Activated T-helper 1 cell treated with Interleukin-2 at 50 U/mL for 16 hours (primary cell): ENCODE measurements at places on chromosomes 1 and 21.

GRCh38 chr1:173187671-173188237 lies 19.4 kb downstream of the TNFSF4 start:
- no peak for DNase-seq

GRCh38 chr1:18614069-18614735 lies 16.4 kb upstream of the PAX7 start:
- no peak for DNase-seq

DNA sequence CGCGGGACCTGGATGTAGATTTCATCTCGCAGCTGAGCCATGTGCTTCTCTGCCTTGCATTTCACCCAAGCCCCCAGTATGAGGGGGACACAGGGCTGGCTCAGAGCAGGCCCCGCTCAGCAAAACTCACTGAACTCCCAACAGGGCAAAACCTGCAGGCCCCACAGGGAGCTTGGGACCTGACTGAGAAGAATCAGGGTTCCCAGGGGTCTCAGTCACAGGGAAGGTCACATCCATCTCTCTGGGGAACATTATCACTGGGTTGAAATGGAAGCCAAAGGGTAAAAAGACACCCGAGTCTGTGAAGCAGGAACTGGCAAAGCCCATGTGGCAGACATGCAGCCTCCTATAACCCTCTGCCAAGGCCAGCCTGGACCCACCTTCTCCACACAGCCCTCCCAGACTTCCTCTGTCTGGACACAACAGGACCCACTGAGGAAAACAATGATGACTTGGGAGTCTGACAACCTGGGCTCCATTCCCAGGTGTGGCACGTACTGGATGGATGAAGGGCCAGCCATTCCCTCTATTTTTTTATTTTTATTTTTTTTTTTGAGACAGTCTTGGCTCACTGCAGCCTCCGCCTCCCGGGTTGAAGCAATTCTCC lies 11.7 kb downstream of the HSPG2 start:
- DNase-seq: no peak

GRCh38 chr1:77084457-77084856 lies 134.8 kb downstream of the PIGK start:
- DNase-seq: no peak

- no peak for DNase-seq
These were observed 29.0 kb downstream of the TRIM62 start for GRCh38 chr1:33152685-33153432.

- no peak for DNase-seq
These were observed 166.9 kb downstream of the COL11A1 start for GRCh38 chr1:102941366-102941947.

DNA sequence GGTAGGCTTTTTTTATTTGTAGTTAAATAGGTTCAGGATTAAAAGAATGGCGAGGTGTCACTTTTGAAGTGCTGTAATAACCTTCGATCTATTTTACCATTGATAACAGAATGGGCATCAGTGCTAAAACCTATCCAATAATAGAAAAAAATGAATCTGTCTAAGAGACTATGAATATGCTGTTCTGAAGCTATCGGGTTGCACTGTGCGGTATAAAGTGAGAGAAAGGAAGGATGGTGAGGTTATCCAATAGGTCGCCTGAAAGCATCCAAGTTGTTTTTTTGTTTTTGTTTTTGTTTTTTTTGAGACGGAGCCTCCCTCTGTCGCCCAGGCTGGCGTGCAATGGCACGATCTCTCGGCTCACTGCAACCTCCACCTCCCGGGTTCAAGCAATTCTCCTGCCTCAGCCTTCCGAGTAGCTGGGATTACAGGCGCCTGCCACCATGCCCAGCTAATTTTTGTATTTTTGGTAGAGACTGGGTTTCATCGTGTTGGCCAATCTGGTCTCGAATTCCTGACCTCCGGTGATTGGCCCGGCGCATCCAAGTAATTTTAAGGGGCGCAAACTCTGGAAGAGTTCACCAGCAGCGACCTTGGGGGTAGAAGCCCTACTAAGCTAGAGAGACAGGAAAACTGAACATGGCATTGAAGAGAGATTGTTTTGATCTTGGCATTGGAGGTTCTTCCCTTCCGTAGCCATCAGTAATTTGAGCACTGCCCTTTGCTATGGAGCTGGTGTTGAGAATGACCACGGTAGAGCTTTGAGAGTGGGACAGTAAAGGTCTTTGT lies 8.7 kb upstream of the MDM4 start:
- no peak for DNase-seq

DNA sequence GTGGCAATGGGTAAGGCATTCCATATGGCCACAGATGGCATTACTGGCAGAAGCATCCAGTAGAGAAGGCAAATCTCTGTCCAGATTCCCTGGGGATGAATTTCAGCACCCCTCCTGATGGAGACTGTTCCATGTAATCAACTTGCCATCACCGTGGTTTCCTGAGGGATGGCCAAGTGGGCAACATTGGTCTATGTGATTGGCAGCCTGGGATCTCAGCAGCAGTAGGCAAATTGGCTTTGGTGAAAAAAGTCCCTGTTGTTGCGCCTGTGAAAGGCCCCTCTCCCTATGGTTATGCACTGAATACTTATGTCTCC lies 19.3 kb downstream of the DMRTB1 start:
- DNase-seq: no peak

DNA sequence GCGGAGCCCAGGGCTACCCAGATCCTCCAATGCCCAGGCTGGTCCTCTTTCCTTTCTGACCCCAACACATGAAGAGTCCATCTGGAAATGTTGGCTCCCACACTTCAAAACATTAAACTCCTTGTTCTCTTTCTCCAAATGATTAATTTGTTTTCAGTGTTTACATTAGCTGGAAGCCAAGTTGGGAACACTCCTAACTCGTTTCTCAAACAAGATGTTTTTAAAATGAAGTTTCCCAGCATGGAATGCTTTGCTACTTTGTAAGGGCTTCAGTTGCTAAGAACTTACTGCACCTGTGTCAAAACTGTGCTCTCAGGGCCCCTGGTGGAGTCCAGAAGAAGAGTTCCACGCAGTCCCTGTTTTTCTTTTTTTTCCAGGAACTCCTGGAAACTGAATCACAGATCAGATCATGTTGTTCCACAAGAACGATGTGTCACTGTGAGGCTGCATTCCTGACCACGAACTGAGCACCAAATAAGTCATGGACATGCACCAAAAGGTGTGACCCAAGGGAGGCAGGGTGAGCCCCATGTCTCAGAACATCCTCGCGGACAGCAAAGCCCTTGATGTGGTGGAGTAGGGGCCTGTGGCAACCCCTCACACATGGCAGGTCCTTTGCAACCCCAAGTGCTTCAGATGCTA lies 257.3 kb downstream of the KCNJ6 start:
- DNase-seq: no peak

DNA sequence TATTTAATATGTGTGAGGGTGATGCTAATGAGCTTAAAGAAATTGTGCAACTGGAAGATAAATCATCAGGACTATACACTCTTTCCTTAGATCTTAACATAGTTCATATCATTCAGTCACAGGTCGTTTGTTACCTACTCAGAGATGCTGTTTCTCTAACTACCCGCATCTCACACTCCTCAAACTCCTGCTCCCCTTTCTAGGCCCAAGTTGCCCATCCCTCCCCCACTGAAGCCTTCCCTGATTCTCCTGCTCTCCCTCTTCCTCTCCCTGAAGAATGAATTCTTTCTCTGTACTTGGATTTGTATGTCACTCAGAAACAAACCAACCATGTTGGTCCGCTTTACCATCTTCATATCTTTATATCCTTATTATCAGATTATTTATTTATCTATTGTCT lies 9.1 kb downstream of the SH3GLB1 start:
- no peak for DNase-seq

GRCh38 chr1:50476800-50477199 lies 53.6 kb upstream of the DMRTA2 start:
- DNase-seq: no peak

- DNase-seq: no peak
These were observed 5.0 kb downstream of the ATXN7L2 start for GRCh38 chr1:109488696-109489095.

- DNase-seq: no peak
These were observed 34.6 kb downstream of the RUNX1 start for GRCh38 chr21:35014302-35015041.

- no peak for DNase-seq
These were observed 175.1 kb downstream of the CAMTA1 start for GRCh38 chr1:6960291-6960811.

- no peak for DNase-seq
These were observed 77.3 kb upstream of the ARID1A start for GRCh38 chr1:26618561-26618960.

GRCh38 chr1:226738995-226739695 lies at the start of gene ITPKB:
TSS of gene ITPKB (minus strand) at chr1:226739282. CDS start at chr1:226737458, 1,824 bp downstream.
- peak; percentile 52 for DNase-seq

DNA sequence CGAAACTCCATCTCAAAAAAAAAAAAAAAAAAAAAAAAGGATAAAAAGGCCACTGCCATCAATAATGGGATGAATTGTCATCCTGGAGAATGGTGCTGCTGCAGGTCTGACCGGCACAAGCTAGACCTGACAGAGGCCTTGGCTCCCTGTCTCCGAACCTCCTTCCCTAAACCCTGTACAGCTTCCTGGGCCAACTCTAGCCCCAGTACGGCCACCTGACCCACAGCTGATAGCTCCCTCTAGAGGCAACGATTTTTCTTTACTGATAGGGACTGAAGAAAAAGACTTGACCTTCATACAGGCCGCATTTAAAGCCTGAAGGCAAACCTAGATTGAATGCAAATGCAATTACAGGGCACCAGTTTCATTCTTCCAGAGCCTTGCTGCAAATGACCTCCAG lies 30.7 kb downstream of the NOL9 start:
- DNase-seq: no peak

DNA sequence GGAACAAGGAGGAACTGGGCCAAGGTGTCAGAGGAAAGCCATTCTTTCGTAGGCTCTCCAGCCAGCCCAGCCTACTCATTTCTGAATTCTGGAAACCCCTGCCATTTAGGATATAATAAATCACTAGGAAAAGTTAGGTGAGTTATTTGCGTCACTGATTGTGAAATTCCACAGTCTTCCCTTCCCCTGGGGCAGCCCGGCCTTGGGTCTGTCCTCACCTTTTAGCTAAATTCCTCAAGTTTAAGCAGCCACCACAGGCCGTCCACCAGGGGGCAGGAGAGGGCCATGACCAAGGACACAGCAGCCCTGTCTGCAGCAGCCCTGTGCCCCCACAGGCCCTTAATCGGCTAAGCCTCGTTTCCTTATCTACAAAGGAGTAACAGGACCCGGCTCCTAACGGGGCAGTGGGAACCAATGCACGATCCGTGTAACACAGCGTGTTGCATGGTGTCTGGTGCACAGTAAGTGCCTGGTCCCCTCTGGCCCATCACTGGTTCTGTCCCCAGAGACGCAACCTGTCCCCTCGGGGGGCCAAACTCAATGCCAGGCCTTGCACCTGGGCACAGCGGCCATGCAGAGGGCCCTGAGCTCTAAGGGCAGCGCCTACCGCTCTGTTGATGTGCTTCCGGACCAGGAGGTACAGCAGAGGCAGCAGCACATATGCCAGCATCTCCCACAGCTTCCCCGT lies 18.1 kb downstream of the GPR157 start:
- DNase-seq: peak; percentile 63

DNA sequence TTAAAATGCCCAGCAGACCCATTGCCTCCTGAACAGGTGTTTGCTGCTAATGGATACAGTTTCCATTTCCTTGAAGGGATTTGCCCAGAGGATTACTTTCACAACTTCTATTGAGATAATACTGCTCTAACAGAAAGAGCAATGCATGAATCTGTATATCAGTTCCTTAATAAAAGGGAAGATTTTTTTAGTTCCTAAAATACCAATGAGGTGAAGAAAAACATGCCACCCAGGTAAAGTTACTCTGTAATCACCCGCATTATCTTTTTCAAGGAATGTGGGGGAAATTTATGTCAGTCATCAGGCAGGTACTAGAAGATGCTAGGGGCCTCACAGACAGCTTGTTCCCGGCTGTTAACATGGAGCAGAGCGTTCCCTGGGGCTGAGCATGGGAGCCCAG lies 41.1 kb downstream of the KCNJ15 start:
- DNase-seq: no peak

GRCh38 chr1:243730487-243731150 lies 119.4 kb downstream of the AKT3 start:
- DNase-seq: no peak

GRCh38 chr1:171468120-171468750 lies 17.1 kb upstream of the PRRC2C start:
- DNase-seq: no peak

- DNase-seq: no peak
These were observed 1.4 kb upstream of the ARHGEF2 start for GRCh38 chr1:155979597-155980343.

DNA sequence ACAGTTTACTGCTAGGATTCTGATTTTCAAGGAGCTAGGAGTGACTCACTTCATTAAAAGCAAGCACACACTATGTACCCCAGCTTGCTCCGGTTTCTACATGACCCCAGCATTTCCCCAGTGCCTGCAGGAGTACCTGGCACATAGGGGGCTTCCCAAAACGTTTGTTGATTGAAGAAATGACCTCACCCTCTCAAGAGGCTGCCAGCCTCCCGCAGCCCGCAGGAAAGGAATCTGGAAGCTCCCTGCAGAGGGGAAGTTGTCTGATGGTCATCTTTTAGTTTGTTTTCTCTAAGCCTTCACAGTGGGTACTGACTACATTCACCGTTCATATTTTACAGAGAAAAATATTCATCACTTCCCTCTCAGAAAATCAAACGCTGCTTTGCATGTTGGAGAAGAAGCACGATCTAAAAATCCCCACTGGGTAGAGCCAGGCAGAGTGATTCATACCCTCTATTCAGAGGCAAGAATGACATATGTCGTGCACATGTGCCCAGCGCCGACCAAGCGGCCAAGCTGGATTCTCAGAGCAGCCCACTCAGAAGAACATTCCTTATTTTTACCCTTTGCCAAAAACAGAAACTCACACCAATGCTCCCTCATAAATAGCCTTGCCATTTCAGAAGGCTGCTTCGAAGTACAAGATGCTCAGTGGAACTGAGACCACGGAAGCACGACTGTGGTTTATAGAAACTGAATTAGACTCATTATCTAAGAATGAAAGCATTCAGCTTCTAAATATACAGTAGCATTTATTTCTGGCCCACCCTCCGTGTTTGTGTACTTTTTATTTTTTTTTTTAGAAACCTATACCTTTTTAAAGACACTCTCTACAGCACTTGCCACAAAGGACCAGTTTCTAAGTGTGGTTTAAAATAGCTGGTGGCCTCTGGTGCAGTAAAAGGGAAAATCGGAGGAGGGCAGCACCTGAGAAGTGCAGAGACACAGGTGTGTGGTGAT lies 143.2 kb downstream of the MIS18A start:
- DNase-seq: no peak

DNA sequence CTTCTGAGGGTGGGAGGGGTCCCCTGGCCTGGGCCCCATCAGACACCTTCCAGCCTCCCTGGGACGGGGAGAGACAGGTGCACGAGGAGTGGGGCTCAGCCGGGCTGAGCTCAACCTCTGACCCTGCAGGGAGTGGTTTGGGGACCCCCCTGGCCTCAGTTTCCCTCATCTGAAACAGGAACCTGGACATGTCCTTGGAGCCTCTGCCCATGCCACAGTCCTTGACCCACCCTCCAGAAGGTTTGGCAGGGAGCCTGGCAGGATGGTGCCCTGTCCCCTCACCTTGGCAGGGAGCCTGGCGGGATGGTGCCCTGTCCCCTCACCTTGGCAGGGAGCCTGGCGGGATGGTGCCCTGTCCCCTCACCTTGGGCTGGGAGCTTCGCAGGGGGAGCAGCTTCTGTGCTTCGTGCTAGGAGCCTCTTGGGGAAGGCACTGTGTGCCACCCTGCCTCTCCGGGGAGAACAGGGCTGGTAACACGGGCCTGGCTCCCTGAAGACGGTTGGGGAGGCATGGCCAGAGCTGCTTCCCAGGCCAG lies 58.3 kb downstream of the SLX9 start:
- no peak for DNase-seq
